NCI-H526 treated with DMSO at 0.1 percent for 48 hours (cell line): ENCODE measurements at places on chromosomes 3 and 15.

DNA sequence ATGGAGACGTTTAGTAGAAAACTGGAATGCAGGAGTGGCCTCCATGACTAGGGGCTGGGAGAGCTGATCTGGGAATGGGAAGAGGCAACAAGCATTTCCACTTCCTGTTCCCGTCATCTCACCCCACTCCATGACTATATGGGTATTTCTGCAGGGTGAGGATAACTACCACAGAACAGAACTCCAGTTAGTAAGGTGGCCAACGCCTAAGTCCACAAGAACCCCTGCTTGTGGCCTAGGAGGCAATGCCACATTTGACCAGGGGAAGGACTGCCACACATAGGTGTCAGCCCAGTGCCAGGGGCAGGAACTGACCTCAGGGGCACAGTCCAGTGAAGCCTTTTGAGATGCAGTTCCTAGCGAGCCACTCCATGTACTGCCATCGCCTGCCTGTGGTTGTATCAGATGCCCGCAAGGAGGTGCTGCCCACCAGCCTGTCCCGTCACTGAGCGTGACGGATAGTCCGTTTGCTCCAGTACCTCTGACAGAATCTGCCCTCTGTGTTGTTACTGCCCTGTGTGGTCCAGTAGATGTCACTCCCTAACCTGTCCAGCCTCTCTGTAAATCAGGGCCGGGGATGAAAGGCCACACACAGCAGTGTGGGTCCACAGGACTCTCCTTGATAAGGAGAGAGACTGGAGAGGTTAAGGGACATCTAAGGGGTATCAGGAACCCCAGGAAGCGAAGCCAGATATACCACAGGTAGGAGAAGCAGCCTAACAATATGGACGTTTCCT, 3.5 kb upstream of the MTFMT start:
- peak; percentile 71 for DNase-seq

DNA sequence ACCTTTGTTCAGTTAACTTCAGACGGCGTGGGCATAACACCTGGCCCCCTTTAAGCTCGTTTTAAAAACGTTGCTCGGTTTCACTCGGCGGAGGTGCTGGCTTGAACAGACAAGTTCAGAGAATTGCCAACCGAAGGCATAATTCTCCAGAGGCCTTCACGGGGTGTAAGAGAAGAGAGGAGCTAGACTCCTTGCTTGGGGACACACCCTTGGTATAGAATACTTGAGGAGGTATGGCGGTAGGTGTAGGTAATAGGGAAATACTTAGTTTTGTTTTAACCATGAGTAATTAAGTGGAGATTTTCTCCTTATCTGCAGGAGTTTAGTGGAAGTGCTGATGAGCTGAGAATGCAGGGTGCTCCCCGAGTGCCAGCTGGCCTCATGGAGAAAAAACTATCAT, 921 bp downstream of the FBXL2 start:
- DNase-seq: peak; percentile 36

- no peak for DNase-seq
Measured at GRCh38 chr3:194203482-194204041, 67.6 kb downstream of the HES1 start.

GRCh38 chr15:29283381-29283780, 13.8 kb upstream of the NSMCE3 start:
- no peak for DNase-seq

DNA sequence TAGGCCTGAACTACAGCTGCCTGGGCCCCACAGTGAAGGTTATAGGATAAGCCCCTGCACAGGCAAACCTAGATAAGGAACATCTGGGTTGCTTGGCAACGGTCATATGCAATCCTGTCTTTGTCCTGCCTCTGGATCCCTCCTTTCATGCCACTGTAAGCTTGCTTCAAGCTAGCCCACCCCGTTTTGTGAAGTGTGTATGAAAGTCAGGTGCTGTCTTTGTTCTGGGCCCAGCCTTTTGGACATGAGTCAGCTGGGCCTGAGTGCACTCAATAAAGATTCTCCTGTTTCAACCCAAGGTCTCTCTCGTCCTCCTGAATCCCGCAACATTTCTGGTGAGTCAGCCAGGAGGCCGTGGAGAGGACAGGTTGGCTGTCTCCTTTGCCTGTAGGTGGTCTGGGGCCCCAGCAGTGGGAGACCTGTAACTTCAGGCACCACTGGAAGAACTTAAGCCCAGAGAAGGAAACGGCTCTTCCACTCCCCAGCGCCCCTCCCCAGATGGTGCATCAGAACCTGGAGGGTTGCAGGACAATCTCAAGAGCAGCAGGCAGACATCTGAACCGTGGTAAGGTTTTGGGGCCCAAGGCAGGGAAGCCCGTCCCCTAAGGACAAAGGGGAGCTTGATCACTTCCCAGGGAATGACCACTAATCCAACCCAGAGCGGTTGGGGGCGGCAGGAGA, 8.3 kb upstream of the SLC9C1 start:
- DNase-seq: no peak

GRCh38 chr3:155805204-155805801, 775 bp downstream of the C3orf33 start:
- DNase-seq: no peak

- DNase-seq: no peak
Measured at GRCh38 chr3:30135190-30135589, 471.2 kb upstream of the TGFBR2 start.

DNA sequence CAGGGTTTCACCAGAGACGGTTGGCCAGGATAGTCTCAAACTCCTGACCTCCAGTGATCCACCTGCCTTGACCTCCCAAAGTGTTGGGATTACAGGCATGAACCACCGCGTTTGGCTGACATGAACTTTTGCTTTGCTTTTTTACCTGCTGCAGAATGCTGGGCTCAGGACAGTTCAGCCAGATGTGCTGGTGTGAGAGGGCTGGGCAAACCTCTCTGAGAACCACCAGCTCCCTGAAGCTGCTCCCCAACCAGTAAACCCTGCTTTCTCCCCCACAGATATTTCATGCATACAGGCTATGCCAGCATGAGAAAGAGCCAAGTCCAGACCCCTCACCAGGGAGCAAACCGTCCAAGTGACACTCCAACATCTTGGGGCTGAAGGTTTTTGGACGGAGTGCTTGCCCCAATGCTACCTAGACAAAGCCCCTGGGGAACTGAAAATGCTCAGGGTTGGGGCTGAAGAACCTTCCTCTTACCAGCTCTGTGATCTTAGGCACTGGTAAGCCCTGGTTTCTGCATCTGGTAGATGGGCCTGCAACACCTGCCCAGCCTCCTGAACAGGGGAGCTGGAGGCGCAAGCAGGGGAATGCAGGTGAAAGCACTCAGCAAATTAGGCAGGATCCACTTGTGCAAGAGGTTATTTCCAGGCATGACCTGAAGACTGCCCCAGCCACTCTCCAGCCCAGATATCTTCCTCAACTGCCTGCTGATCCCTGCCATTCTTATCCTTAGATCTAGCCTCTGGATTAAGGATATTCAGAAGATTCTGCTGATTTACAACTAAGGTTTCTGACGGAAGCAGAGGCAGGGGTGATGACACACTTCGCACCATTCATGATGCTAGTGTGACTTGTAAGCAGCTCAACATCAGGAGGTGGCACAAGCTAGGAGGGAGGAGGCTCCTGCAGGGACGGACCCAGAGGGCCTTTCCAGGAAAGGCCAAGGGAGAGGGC, 78.8 kb downstream of the TLE3 start:
- DNase-seq: no peak

- DNase-seq: no peak
Measured at GRCh38 chr3:123096126-123096525, 29.3 kb downstream of the PDIA5 start.
